ENCODE measurements at places on chromosomes 2 and 18. TPM values are rescaled to one million over a fixed set of nuclear protein-coding genes. Genes with fewer than 3 reads are reported as not detected.

GRCh38 chr18:42047721-42048120 is 92.7 kb downstream of the PIK3C3 start:
- no peak for DNase-seq

DNA sequence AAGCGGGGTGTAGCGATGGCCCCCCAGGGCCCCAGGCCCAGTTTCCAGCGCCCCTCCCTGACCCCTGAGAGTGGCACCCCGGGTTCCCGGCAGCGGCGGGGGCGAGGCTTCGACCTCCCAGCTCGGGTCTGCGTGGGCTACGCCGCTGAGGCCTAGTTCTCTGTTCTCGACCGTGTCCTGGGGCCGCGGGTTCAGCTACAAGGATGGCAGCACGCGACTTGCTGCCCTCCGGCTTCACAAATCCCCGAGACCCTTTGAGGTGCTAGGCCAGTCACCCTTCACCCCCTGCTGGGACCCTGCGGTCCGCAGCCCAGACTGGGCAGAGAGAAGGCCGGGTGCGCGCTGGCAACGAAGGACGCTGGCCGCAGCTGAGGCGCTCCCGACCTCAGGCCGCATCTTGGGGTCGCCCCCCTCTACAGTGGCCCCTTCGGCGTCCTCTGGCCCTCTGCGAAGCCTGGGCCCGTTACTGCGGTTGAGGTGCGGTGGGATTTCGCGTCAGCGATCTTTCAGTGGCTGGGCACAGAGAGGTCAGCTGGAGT is 1.2 kb downstream of the OTX1 start:
- no peak for DNase-seq

- no peak for DNase-seq
These were observed 20.3 kb upstream of the AAK1 start for GRCh38 chr2:69663860-69664259.

The TMEM214 gene
- total RNA-seq: 26.4 TPM

Data from sigmoid colon (tissue), 7 donors.